ENCODE measurements at places on chromosomes 3 and 15.

GRCh38 chr3:38538773-38539353, 42.7 kb downstream of the EXOG start:
- no peak for DNase-seq

DNA sequence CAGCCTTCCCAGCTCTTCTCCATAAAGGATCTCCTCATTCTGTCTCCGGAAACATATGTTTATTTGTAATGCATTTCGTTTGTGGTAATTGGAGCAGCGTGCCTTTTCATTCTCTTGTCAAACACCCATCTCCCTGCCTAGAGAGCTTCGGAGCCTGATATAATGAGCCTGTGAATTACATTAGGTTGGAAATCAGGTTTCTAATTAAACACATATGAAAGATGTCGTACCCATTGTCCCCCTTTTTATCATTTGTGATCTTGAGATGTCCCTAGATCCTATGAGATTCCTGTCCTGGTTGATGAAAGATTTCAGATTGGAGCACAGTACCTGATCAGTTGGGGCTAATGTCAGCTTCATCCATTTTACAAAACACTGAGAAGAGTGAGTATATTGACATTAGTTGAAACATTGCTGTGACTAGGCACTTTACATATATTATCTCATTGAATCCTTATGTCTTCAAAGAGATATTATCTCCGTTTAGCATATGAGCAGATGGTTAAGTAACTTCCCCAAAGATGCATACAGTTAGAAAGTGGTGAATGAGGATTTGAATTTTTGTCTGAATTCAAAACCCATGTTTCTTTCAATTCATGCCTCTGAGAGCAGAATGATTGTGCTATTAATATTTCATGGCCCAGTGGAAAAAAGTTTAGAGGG, 23.1 kb downstream of the SYN2 start:
- DNase-seq: peak; percentile 46

DNA sequence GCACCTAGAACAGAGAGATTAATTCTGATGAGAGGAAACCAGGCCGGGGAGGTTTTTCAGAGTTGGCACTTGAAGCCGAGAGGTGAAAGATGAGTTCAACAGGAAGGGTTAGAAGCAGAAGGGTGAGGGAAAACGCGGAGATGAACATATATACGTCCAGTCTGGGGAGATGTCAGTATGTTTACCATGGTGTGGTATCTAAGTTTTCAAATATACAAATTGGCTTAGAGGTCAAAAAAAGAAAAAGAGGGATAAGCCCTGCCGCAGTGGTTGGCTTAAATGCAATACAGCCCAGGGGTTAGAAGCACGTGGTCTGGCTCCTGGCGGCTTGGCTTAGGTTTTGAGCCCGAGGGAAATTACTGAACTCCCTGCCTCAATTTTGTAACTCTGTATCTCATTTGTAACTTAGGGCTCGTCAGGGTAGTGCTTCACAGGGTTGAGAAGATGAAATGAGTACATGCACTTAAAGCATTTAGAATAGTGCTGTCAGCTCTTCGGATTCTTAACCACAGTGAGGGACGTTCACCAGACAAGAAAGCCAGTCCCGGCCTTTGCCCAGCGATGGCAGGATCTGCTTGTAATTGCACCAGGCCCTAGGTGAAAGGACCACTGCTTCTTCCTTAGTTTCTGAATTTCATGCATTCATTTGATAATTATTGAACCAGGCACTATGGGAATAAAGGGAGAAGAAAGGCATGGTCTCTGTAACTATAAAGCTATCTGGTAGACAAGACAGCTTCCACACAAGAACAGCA, 6.4 kb downstream of the HES1 start:
- DNase-seq: no peak

- no peak for DNase-seq
Observed at GRCh38 chr3:78792212-78792611, 975.6 kb downstream of the ROBO1 start.

Data from hematopoietic multipotent progenitor cell treated with erythropoietin and hydrocortisone succinate and interleukin-3 and kit ligand, for 6 days (in vitro differentiated cells).